Lung (tissue), 17 donors: ENCODE measurements at places on chromosomes 5 and 9. TPM values are rescaled to one million over a fixed set of nuclear protein-coding genes. Genes with fewer than 3 reads are reported as not detected.

DNA sequence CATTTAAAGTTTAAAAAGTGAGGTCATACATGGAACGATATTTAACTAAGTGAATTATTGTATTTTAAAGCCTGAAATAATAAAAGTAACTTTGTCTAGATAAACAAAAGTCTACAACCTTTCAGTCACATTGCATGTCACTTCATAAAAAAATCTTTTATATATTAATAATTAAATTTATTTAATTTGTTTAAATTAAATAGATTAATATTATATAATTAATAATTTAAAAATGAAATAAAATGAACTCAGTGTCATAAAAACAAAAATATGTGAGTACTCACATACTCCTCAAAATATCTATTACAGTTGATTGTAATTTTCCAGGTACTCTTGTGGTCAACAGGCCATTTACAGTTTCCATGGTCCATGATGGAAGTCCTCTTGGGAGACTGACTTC is 11.2 kb downstream of the GABRG2 start:
- no peak for DNase-seq

DNA sequence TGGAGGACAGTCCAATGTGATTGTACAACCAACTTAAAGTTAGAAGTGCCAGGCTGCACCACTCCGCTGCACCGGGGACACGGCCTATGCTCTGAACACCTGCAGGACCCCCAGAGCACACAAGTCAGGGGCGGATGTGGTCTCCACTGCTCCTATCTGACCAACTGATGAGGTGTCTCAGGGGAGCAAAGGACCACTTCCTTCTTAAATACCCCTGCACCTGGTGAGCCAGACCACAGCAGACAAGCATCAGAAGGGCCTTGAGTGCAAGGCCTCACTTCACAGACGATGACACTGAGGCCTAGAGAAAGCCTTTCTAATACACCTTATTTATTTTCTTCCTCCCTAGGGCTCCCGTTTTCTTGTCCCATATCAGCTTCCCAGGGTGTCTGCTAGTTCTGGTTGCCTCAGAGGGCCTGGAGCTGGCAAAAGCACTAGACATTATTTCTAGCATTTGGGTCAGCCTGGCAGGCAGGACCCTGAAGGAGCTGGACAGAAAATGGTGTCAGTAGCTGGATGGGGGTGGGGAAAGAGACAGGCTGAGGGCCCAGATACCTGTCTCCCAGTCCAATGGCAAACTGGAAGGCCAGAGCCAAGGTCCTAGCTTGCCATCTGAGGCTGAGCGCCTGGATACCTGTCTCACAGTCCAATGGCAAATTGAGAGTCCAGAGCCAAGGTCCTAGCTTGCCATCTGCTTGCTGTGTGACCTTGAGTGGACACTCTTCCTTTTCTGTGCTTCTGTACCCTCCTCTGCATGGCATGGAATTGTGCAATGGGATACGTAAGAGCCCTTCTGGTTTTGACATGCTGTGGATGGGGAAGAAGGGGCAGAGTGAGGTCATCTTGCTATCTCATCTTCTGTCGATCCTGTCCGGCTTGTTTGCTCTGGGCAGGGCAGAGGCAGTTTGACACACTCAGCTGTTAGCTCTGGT is 9.0 kb downstream of the CCDC69 start:
- no peak for DNase-seq

DNA sequence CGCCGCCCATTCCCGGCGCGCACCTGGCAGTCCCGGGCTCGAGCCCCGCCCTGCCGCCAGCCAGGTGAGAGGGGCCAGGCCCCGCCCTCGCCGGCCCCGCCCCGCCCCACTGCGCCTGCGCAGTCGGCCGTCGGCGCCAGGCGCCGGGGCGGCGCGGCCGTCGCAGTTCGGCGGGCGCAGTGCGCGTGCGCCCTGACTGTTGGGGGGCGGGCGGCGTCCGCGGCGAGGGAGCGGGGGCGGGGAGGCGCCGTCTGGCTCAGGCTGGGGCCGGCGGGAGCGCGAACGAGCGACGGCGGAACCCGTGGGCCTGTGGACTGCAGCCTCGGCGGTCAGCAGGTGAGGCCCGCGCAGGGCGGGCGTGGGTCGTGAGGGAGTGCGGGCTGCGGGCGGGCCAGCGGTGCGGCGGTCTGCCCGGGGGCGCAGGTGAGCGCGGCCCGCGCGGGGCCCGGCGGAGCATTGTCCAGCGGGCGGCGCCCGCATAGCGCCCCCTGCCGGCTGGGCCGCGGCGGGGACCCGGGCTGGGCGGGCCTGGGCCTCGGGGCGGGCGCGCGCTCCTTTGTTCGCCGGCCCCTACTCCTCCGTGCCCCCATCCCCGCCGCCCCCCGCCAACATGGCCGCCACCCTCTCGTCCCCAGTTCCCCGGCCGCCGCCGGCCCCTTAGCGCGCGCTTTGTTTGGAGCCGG is at the start of gene SPIN1:
TSS of gene SPIN1 (plus strand) at position 242 of the 683 bp plus-strand sequence. CDS start 38,096 bp downstream, outside the sequence.
- DNase-seq = peak; percentile 91

- no peak for DNase-seq
These were observed 114.1 kb downstream of the MLLT3 start for GRCh38 chr9:20508242-20508641.

- DNase-seq = no peak
These were observed 24.7 kb upstream of the SPATA31E1 start for GRCh38 chr9:87857948-87858335.

GRCh38 chr9:24071716-24072115 is 245.7 kb upstream of the ELAVL2 start:
- DNase-seq = no peak

DNA sequence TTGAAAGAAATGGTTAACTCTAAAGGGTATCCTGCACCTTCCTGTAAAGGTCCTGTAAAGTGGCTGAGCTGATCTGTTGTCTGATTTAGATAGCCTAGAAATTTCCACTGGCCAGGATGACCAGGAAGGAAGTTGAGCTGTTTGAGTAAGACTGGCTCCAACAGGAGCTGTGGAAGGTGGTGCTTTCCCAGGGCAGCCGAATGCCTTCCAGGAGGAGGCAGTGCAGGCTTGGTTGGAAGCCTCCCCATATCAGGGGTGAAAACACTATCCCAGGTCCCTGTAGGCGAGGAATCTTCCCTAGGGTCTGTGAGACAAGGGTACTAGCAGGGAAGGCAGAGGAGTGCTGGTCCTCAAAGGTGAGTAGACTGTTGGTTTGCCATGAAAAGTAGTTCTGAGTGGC is 98.4 kb downstream of the LIX1 start:
- no peak for DNase-seq

DNA sequence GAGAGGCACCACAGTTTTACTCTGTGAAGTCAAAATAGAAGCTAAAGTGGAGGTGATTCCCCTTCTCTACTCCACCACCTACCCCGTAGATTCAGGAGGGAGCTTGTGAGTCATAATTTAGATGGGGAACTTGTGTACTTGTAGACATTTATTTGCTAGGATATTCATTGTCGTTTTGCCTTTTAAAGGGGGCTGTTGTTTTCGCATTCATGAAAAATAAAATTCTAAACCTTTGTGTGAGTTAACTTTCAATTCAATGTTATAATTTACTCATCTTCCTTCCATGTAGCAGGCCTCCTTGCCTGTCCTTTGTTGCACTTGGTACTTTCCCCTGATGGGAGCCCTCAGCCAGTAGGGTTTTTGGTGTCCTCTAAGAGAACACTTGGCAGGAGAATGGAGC is 22.0 kb downstream of the SECISBP2 start:
- no peak for DNase-seq

GRCh38 chr5:154351566-154351965 is 94.2 kb upstream of the SAP30L start:
- no peak for DNase-seq

- DNase-seq = no peak
These were observed 37.9 kb downstream of the CYFIP2 start for GRCh38 chr5:157303667-157304327.

GRCh38 chr5:38541174-38541725 is 15.2 kb downstream of the LIFR start:
- DNase-seq = no peak

- peak; percentile 80 for DNase-seq
These were observed 32.6 kb upstream of the TMOD1 start for GRCh38 chr9:97468658-97469448.

GRCh38 chr5:74370168-74370567 is 270.4 kb downstream of the ENC1 start:
- peak; percentile 57 for DNase-seq

DNA sequence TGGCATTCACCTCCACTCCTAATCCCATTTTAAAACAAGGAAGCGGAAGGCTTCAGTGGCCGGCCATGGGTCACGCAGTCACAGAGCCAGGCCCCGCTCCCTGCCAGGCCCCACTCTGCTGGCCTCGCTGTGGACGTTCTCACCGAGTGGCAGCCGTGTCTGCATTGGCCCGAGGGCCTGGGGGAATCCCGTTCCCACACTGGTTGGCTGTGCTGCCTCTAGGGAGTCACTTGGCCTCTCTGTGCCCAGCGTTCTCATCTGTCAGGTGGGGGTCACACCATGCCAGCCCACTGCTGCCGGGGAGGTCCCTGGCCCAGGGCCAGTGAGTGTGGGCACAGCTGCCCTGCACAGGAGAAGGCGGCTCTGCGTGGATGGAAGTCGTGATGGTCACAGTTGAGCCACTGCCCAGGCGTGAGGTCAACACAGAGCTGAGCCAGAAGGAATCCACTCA is 13.4 kb upstream of the SLC9A3 start:
- DNase-seq = no peak

SUSD3 gene
- 6.4 TPM for total RNA-seq

ANKS6 gene
- 35.5 TPM for total RNA-seq

CCDC152 gene
- 0.98 TPM for total RNA-seq

EPB41L4A gene
- 44.5 TPM for total RNA-seq

SV2C gene
- total RNA-seq = 0.37 TPM

MYO10 gene
- total RNA-seq = 40.6 TPM

NRG2 gene
- 1.6 TPM for total RNA-seq

LEAP2 gene
- total RNA-seq = 3.1 TPM

SLC6A19 gene
- total RNA-seq = not detected
